DND-41 (cell line): ENCODE measurements at places on chromosomes 16 and 17.

- DNase-seq, result no peak
These were observed 8.3 kb upstream of the GEMIN4 start for GRCh38 chr17:760371-760770.

GRCh38 chr17:19645734-19646201 lies 2.8 kb upstream of the ALDH3A2 start:
- DNase-seq, result peak; percentile 20

- no peak for DNase-seq
These were observed 13.8 kb downstream of the PKD1 start for GRCh38 chr16:2121853-2122252.

- no peak for DNase-seq
These were observed 12.3 kb downstream of the PAM16 start for GRCh38 chr16:4338712-4339299.

- peak; percentile 75 for DNase-seq
These were observed 5.1 kb upstream of the GGT6 start for GRCh38 chr17:4565209-4566141.

- no peak for DNase-seq
These were observed 14.1 kb upstream of the UTP6 start for GRCh38 chr17:31915456-31916100.

GRCh38 chr17:76078860-76079534 lies at the start of gene ZACN:
TSS of gene ZACN (plus strand) at chr17:76079182. CDS start at chr17:76079265, 83 bp downstream.
- DNase-seq, result no peak

- no peak for DNase-seq
These were observed 51.2 kb downstream of the RAI1 start for GRCh38 chr17:17732444-17732843.

- DNase-seq, result no peak
These were observed 6.9 kb upstream of the UTP6 start for GRCh38 chr17:31908386-31908785.

GRCh38 chr17:49362723-49363117 lies 670 bp upstream of the ZNF652 start:
- DNase-seq, result no peak

- DNase-seq, result peak; percentile 1
These were observed 9.2 kb upstream of the TNFRSF13B start for GRCh38 chr17:16980813-16981731.

GRCh38 chr16:57411362-57411976 lies 6.9 kb downstream of the CCL17 start:
- no peak for DNase-seq
